ENCODE measurements at places on chromosomes 2 and 18.
A peak's percentile ranks its signal among the peaks of the same experiment; 100 is the strongest.

DNA sequence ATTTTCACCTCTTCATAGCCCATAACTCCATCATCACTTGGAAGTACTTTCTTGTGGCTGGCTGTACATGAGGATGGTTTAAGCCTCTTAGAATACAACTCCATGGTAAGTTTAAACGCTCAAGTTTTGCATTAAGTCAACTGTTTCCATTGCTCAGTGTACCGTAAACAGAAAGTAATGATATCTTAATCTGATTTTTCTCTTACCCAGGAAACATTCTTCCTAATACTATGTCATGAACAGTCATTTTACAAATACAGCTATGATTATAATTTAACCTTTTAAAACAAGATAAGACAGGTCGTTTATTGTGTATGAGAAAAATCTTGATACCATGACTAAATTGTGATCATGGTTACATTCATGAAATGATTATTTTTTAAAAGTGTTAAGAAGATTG is 11.6 kb upstream of the DYNC2LI1 start:
- no peak overlapping the region for H3K27ac ChIP-seq
- H3K4me3 ChIP-seq: no peak overlapping the region
- H3K4me1 ChIP-seq: no peaks in the 10 kb centered on the region
- H3K36me3 ChIP-seq: no peaks in the 10 kb centered on the region
- no peak for DNase-seq

GRCh38 chr2:224069172-224069571 is 30.1 kb upstream of the SERPINE2 start:
- H3K4me1 ChIP-seq: no peaks in the 10 kb centered on the region
- no peak overlapping the region for H3K27ac ChIP-seq
- no peaks in the 10 kb centered on the region for H3K27me3 ChIP-seq
- DNase-seq: no peak
- no peaks in the 10 kb centered on the region for H3K36me3 ChIP-seq

- H3K27ac ChIP-seq: no peak overlapping the region
- H3K4me1 ChIP-seq: no peaks in the 10 kb centered on the region
- no peak for DNase-seq
- no peaks in the 10 kb centered on the region for H3K27me3 ChIP-seq
Measured at GRCh38 chr2:1650085-1650872, 94.0 kb downstream of the PXDN start.

DNA sequence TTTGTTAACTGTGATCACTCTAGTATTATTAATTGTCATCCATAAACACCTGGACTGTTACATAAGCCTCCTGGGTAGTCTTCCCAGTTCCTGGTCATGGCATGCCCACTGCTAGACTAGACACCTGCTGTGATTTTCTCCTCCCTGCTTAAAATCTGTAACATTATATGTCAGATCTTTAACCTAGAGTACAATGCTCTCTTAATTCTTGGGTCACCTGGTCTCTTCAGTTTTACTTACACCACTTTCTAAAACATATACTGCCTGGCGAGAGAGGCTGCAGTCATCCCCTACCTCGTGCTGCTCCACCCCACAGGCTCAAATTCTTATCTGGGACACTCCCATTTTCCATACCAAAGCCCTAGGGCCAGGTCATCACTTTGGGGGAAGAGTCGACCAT is 161.3 kb downstream of the CDH2 start:
- DNase-seq: no peak
- no peaks in the 10 kb centered on the region for H3K36me3 ChIP-seq
- H3K27ac ChIP-seq: no peak overlapping the region
- no peak overlapping the region for H3K4me3 ChIP-seq

GRCh38 chr2:40740419-40740818 is 288.5 kb upstream of the SLC8A1 start:
- no peaks in the 10 kb centered on the region for H3K27me3 ChIP-seq
- no peaks in the 10 kb centered on the region for H3K36me3 ChIP-seq
- H3K27ac ChIP-seq: no peak overlapping the region
- H3K4me3 ChIP-seq: no peak overlapping the region

GRCh38 chr18:32920796-32921787 is 148.3 kb upstream of the KLHL14 start:
- H3K36me3 ChIP-seq: no peaks in the 10 kb centered on the region
- DNase-seq: no peak
- no peaks in the 10 kb centered on the region for H3K4me1 ChIP-seq

GRCh38 chr2:39216346-39217191 is 27.2 kb downstream of the CDKL4 start:
- no peaks in the 10 kb centered on the region for H3K36me3 ChIP-seq
- H3K27me3 ChIP-seq: no peaks in the 10 kb centered on the region
- peaks cover 38% of the 10 kb centered on the region for H3K4me1 ChIP-seq
- H3K27ac ChIP-seq: peak overlapping the region; percentile 1
- DNase-seq: peak; percentile 87

DNA sequence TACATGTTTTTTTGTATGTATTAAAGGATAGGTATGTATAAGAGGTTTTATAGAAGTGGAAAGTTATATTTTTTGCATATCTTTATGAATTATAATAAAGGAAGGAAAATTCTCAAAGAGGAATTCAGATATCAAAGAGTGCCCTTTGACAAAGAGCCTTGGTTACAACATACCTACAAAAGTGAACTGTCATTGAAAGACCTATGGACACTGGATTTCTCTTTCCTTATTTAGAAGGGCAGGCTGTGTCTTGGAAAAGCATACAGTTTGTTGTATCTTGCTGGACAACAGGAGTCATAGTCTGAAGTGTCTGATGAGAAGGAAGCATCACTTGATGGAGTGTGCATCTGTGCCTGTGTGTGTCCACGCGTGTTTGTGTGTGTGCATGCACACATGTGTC is 15.2 kb downstream of the UGT1A10 start:
- H3K36me3 ChIP-seq: no peaks in the 10 kb centered on the region
- H3K4me3 ChIP-seq: no peak overlapping the region
- no peaks in the 10 kb centered on the region for H3K27me3 ChIP-seq
- no peak overlapping the region for H3K27ac ChIP-seq
- no peak for DNase-seq
- H3K4me1 ChIP-seq: no peaks in the 10 kb centered on the region

- no peaks in the 10 kb centered on the region for H3K4me1 ChIP-seq
- H3K4me3 ChIP-seq: no peak overlapping the region
- H3K27me3 ChIP-seq: no peaks in the 10 kb centered on the region
- H3K27ac ChIP-seq: no peak overlapping the region
- no peaks in the 10 kb centered on the region for H3K36me3 ChIP-seq
Measured at GRCh38 chr2:72090271-72090720, 57.4 kb downstream of the CYP26B1 start.

GRCh38 chr2:179555691-179556283 is 291.2 kb upstream of the SESTD1 start:
- H3K27me3 ChIP-seq: no peaks in the 10 kb centered on the region
- H3K27ac ChIP-seq: no peak overlapping the region

DNA sequence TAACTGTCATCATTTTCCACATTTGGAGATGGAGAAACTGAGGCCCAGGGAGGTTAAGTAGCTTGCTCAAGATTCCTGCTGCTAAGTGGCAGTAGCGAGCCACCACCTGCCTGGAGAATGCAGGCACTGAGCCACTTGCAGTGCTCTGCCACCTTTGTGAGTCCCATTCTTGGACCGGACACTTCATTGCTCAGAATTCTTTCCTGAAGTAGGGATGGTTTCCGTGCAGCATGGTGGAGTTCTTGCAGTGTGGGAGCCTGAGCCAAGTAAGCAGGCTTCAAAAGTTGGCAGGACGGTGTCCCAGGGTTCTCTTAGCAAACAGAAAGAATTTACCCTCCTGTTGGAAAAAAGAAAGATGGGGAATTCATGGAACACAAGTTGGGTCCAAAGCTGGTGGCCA is 115.0 kb upstream of the MMADHC start:
- H3K27ac ChIP-seq: no peak overlapping the region
- no peak for DNase-seq
- no peaks in the 10 kb centered on the region for H3K36me3 ChIP-seq
- no peaks in the 10 kb centered on the region for H3K4me1 ChIP-seq
- H3K4me3 ChIP-seq: no peak overlapping the region

- DNase-seq: peak; percentile 89
- peak overlapping the region; percentile 80 for H3K27ac ChIP-seq
- H3K36me3 ChIP-seq: no peaks in the 10 kb centered on the region
- H3K4me3 ChIP-seq: peak overlapping the region; percentile 66
Measured at GRCh38 chr2:106095478-106096298, 98.4 kb downstream of the UXS1 start.

DNA sequence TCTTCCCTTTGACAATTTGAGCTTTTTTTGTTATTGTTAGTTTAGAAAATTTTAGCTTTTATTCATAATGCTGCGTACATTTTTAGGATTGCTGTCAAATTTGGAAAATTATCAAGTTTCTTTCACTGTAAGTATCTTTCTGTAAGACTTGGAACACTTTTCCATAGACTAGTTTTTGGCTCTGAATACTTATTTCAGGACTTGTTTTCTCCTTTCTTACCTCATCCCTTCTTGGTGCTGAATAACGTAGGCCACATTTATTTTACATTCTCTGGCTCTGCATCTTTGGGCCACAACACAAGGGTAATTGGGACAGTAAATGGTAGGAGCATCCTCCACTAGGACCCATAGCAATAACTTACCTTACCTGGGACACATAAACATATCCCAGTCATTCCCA is 85.1 kb downstream of the CCDC85A start:
- no peaks in the 10 kb centered on the region for H3K27me3 ChIP-seq
- DNase-seq: no peak
- H3K4me1 ChIP-seq: no peaks in the 10 kb centered on the region
- no peaks in the 10 kb centered on the region for H3K36me3 ChIP-seq
- no peak overlapping the region for H3K27ac ChIP-seq

DNA sequence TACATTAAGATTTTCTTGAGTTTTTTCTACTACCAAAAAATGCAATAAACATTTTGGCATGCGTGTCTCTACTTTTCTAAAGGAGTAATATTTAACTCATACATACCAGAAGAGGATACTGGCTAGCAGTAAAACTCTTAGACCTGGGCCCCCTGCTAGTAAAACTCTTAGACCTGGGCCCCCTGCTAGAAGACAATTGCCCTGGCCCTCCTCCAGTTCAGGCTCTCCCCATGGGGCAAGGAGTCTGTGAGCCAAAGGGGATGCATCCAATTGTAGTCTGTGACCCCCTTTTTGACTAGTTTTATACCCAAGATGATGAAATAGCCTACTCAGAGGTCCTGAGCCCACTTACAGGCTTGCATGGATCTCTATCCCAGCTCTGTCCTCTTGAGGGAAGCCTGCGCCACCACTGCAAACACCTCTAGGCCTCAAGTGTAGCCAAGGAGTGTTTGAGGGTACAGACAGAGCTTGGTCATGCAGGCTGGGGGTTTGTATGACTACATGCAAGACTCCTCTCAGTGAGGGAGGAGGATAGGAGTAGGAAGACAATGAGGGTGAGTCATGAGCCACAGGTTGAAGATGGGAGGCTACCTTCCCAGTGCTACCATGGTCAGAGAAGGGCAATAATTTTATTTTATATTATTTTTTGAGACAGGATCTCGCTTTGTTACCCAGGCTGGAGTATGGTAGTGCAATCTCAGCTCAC is 45.2 kb upstream of the PGAP1 start:
- no peak overlapping the region for H3K4me3 ChIP-seq
- no peaks in the 10 kb centered on the region for H3K36me3 ChIP-seq
- H3K27ac ChIP-seq: no peak overlapping the region
- no peaks in the 10 kb centered on the region for H3K4me1 ChIP-seq
- DNase-seq: no peak

DNA sequence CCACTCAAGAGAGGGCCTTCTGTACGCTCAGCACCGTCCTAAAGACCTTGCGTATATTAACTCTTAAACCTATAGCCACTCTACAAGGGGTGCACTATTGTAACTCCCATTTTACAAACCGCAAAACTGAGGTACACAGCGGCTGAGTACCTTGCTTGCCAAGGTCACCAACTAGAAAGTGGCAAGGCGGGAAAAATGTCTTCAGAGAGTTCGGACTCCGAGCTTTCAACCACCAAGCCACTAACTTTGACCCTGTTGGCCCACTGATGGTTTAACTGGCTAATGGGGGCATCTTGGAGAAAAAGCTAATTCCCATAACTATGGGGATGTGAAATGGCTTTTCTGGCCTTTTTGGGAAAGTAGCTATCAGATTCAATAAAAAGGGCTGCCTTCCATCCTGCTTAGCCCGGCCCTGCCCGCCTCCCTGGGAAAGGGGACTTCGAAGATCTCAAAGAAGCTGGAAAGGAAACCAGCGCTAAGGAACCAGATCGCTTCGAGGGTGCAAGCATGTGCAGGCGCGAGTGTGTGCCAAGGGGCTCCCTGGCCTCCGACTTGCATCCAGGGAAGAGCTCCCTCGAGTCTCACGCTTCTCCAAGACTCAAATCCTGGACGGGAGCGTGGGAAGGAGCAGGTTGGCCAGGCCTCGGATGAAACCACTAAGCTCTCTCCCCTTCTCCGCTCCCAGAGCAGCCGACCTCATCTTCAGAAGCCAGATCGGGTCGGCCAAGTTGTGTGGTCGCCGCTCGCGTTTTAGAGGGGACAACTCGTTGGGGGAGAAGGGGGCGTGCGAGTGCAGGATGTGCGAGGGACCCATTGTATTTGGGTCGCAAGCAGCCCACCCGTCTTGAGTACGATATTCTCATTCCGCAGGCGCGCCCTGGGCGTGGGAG is 2.2 kb upstream of the SP5 start:
- peaks cover 39% of the 10 kb centered on the region for H3K4me1 ChIP-seq
- no peak overlapping the region for H3K4me3 ChIP-seq
- H3K27me3 ChIP-seq: peaks cover 25% of the 10 kb centered on the region

DNA sequence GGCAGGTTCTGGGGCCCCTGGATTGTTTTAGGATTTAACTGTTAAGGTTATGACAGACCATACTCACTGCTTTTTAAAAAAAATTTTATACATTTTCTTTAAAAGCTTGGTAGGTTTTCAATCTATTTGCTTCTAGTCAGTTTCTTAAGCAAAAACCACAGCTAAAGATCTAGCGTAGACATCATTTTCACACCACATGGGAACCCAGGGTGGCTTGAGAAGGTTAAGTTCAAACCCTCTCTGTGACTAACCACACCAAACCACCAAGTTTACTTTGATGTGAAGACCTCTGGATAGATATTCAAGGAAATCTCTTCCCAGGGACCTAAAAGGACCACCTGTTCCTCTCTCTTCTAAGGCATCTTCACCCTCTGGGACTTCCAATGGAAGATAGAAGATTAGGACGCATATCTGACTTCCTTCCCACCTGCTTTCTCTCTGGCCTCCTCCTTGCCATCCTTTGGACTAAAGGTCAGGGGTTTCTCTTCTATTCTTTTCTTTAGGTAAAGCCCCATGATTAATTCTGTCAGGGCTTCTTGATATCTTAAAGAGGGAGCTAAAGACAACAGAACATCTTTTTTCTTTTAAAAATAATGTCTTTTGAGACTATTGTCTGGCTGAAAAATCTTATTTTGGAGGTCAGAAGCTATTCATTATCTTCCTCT is 32.3 kb downstream of the FOSL2 start:
- no peak overlapping the region for H3K4me3 ChIP-seq
- H3K27me3 ChIP-seq: no peaks in the 10 kb centered on the region
- no peaks in the 10 kb centered on the region for H3K36me3 ChIP-seq
- H3K27ac ChIP-seq: no peak overlapping the region
- peaks cover 30% of the 10 kb centered on the region for H3K4me1 ChIP-seq
